ENCODE measurements at places on chromosomes 3 and 15.

- no peak for DNase-seq
Observed at GRCh38 chr3:106792716-106793115, 584.5 kb upstream of the CCDC54 start.

GRCh38 chr3:17088017-17088416 lies 203.3 kb downstream of the PLCL2 start:
- no peak for DNase-seq

DNA sequence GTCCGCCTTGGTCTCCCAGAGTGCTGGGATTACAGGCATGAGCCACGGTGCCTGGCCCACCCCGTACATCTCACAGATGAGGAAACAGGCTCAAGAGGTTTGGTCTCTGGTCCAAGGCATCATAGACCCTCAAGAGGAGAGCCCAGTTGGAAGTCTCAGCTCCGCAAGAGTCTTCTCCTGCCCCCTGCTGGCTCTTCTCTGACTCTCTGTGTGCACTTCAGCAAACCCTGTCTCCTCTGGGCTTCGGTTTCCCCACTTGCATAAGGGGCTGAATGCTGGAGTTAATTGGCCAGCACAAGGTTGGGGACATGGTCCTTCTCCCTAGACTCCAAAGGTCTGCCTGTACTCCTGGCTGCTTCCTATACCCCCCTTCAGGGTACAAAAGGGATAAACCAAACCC lies 3.9 kb downstream of the MST1R start:
- no peak for DNase-seq

GRCh38 chr15:62211348-62211747 lies 46.3 kb upstream of the C2CD4B start:
- no peak for DNase-seq

GRCh38 chr15:81785679-81786078 lies 260.1 kb downstream of the MEX3B start:
- no peak for DNase-seq
